Glutamatergic neuron (in vitro differentiated cells): ENCODE measurements at places on chromosomes 6 and 20. TPM values are rescaled to one million over a fixed set of nuclear protein-coding genes. Genes with fewer than 3 reads are reported as not detected.
A peak's percentile ranks its signal among the peaks of the same experiment; 100 is the strongest.

The ENPP1 gene
- 2.4 TPM for total RNA-seq

DNA sequence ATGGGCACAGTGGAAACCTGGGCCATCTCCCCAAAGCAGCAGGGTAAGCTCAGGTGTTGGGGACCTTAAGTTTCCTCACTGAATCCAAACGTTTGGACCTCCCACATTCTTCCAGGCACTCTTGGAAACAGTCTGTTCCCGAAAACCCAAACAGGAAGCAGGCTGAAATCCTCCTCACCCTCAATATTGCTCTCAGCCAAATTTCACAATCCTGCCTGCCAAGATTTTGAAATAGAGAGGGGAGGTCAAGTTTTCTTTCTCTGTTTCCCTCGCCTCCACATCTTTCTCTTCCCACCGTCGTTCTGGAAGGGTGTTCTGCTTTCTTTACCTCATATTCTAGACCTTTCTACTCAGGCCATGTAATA lies 392.0 kb upstream of the SASH1 start:
- DNase-seq = no peak

The BMP7 gene
- 8.7 TPM for total RNA-seq

The ANKEF1 gene
- total RNA-seq = 4.3 TPM

DNA sequence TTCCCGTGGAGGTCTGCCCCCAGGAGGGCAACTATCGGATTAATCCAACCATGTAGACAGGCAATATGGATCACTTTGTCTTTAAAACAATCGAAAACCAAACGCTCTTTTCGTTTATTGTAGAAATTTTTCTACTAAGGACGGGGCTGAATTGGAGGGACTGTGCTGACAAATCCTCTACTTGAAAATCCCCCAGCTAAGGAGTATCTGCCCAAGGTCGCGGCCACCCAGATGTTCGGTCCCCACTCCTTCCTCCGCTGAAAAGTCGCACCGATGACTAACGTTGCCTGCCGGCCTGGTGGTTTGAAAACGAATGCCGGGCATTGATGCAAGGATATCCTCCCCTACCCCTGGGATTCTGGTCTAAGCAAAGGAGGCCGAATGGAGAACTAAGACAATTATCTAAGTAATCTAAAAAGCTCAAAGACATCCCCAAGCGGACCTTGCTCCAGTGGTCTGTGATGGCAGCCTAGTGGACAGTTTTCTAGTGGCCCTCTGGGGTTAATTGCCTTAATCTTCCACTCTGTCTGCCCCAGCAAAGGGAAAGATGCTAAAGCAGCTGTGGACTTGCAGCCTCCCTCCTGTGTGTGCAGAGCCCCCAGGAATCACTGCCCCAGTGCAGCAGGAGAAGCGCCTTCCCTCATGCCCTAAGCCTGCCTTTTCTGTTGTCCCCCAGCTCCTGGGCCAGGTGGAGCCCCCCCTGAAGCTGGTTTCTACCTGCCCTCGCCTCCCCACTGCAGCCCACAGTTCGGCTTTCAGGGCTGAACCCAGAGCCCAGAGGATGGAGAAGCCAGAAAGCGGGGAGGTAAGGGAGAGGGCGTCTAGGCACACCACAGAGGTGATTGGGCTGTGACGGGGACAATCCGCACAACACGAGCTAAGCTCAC lies 3.6 kb upstream of the FOXC1 start:
- DNase-seq = no peak

DNA sequence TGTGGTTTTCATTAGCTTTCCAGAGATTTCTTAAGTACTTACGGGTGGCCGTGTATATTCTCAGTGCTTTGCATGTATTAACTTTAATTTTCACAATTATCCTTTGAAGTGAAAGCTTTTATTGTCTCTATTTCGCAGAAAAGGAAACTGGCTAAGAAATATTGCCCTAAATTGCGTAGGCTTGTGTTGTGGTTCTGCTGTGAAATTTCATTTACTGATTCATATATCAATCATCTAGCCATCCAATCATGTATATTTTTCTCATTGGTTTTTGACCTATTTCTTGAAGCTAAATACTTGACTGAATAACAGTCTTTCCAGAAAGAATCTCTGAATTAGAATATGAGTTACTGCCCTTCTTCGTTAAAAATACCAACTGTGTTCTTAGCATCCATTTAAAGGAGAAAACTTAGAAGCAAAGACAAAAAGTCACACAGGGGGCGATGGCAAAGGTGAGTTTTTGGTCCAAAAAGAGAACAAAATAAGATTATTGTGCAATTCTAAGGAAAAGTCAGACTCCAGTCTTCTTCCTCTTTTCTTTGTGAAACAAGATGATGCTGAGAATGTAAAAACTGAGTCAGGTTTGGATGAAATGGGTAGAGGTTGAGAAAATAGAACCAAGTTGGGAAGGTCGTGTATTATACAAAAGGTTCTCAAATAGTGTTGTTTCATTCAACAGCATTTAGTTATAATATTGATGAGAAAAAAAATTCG lies 1.4 kb downstream of the CYB5R4 start:
- no peak for DNase-seq

GRCh38 chr6:54473328-54473727 lies 165.1 kb downstream of the TINAG start:
- DNase-seq = no peak

GRCh38 chr20:32908334-32909292 lies 49.9 kb downstream of the EFCAB8 start:
- DNase-seq = no peak

The BLOC1S5 gene
- total RNA-seq = 8.3 TPM

The ARMC2 gene
- 6.9 TPM for total RNA-seq

GRCh38 chr6:150068720-150069648 lies at the start of gene ULBP3:
TSS of gene ULBP3 (minus strand) at chr6:150069121. CDS start at chr6:150069066, 55 bp downstream.
- peak; percentile 92 for DNase-seq

DNA sequence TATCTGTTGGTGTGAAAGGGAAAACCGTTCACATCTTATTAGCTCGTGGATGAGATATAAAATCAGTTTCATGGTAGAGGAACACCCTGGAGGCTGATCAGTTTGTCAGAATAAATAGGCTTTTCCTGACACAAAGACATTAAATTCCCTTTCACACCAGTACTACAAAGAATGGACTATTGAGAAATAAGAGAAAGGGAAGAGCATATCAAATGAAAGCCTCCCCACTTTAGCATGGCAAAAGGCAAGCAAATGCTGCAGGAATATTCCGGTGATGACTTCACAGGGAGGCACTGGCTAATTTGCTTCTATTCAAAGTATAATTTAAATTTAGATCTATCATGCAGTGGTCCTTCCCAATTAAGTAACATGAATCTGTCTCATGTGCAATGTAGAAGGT lies 115.9 kb upstream of the AGPAT4 start:
- DNase-seq = no peak

DNA sequence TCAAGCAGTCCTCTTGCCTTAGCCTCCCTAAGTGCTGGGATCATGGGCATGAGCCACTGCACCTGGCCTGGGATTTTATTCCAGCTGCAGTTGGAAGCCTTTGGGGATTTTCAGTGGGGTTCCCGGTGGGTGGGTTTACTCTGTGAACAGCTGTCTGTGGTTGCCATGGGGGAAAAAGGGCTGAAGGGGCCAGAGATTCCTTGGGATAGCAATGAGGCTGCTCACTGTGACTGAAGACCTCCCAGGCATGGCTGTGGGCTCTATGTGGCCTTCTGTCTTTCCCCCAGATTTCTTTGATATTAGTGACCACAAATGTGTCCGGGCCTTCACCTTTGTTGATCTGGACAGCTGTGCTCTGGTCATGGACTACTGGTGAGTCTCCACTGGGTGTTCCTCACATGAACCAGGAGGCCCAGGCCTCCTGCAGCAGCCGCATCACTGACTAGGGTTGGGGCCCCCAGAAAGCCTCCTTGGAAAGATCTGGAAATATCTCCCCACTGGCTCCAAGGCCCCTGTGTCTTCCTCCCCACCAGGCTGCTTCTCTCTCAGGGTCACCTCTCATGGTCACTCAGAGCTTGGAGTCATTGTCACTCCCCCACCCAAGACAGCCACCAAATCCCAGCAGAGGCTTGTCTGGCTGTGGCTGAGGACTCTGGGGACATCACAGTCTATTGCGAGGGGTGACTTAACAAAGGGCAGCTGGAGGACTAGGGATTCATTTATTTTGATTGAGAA lies 33.4 kb downstream of the EFCAB8 start:
- no peak for DNase-seq

DNA sequence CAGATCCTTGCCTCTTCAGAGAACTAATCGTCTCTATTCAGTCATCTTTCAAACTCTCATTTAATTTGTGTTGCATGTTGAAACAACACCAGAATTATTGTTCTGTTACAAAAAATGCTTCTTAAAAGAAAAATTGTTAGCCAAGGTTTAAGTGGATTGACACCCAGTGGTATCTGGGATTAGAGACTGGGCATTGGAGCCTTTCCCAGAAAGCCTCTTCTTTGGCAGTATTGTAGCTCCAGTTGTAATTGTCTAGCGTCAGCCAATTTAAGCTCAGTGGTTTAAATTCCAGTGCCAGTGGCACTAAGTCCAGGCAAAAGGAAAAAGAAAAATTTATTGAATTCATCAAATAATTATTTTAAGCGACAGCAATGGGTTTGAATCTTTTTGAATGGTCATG lies 801 bp downstream of the CCDC28A start:
- no peak for DNase-seq

- peak; percentile 73 for DNase-seq
Observed at GRCh38 chr6:28218312-28219248, 6.5 kb upstream of the ZSCAN9 start.

The CALHM6 gene
- not detected for total RNA-seq

DNA sequence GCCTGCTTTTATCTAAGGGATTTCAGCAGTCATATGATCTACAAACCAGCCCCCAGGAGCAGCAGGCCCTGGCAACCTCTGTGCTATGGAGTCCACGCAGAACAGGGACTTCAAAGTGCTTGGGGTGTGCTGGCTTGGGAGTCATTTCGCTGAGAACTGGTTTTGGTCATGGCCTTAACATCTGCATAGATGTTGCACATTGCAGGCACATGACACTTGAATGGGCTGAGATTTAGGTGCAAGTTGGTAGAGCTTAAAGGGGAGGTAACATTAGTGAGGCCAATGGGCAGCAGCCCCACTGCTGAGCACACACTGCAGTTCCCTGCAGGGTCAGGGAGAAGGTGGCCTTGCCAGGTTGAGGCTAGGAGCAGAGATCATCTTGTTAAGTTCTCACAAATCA lies 43.6 kb downstream of the RREB1 start:
- DNase-seq = no peak

- DNase-seq = no peak
Observed at GRCh38 chr6:43186706-43187105, 4.7 kb downstream of the CUL9 start.

The ACTL10 gene
- 1.0 TPM for total RNA-seq

- no peak for DNase-seq
Observed at GRCh38 chr6:167399599-167399998, 74.7 kb downstream of the TTLL2 start.
